ENCODE measurements at places on chromosomes 5 and 9. TPM values are rescaled to one million over a fixed set of nuclear protein-coding genes. Genes with fewer than 3 reads are reported as not detected.
A peak's percentile ranks its signal among the peaks of the same experiment; 100 is the strongest.

DNA sequence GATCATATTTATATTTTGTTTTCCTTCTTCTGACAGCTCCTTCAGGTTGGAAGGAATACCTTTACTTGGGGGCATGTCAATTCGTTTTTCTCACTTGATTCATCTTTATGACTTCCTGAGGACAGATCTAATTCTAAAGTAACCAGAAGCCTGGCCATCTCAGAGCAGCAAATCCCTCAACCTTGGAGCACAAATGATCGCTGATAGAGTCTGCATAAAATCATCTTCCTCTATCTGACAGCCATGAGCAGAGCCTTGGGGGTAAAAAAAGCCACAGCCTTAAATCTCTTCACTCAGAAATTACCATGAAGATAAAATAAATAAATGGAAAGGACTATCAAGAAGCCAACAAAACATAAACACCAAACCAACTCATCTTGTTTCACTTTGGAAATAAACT, 325.8 kb downstream of the PRR16 start:
- no peak for DNase-seq

The ADAMTS12 gene
- 3.1 TPM for total RNA-seq

DNA sequence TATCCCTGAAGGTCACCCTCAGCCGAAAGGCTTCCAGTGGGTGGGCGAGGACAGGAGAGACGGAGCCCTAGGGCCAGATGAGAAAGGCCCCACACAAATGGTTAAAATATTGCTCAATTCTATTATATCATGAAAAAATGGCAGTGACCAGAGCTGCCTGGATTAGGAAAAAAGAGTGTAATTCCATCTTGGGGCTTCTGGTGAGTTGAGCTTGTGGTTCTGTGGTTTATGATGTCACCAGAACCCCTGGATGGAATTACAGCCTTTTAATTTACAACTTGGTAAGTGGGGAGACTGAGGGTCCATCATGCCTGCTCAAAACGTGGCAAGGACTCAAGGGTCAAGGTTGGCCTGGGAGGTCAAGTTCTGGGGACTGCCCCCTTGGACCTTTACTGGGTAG, 55.5 kb upstream of the STC2 start:
- DNase-seq, result no peak

DNA sequence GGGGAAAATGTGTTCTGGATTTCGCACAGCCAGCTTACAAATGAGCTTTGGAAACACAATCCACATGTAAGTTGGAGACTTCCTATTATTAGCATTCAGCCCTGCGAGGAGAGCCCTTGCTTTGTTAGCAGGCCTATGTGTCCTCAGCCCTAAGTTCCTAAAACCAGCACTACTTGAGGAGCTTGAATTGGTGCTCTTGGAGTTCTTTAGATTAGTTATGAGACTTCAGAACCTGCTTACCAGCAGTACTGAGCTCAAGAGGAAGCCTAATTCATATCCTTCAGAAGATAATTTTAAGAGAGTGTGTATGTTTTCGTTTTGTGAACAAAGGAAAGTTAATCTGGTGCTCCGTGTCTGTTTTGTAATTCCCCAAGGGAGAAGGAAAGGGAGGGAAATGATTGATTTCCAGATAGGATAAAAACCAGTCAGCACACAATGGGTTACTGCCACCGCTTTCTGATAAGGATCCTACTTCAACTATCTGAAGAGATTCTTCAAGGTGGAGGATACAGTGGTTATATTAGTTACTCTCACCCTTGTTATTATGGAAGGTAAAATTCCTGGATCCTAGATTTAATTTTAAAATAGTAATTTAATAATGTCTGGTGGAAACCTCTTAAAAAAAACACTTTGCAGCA, 35.2 kb downstream of the PIK3R1 start:
- no peak for DNase-seq

GRCh38 chr5:134577796-134578577, 52.5 kb downstream of the JADE2 start:
- DNase-seq, result peak; percentile 31

DNA sequence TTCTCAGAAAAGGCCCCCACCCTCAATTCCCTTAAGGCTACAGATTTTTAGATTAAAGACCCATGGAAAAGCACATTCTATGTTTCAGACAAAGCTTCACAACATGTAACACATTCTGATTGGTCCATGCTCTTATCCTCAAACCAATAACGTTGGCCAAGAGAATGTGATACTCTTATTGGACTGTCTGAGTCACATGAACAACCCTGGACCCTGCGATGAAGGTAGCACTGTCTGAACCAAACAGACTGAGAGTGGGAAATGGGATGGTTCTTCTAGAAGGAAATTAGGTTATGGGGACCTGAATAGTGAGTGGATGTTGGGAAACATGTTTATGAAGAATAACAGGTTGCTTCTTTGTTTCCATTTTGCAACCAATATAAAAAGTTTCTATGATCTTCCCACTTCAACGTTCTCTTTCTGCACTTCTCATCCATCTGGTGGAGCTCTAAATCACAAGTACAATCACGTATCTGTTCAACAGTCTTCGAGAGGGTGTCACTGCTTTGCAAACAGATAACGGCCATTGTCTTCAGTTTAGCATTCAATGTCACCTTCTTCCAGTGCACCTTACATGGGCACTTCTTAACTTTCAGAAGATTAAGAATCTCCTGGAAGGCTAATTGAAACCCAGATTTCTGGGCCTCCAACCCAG, 81.6 kb downstream of the PTCH1 start:
- no peak for DNase-seq

DNA sequence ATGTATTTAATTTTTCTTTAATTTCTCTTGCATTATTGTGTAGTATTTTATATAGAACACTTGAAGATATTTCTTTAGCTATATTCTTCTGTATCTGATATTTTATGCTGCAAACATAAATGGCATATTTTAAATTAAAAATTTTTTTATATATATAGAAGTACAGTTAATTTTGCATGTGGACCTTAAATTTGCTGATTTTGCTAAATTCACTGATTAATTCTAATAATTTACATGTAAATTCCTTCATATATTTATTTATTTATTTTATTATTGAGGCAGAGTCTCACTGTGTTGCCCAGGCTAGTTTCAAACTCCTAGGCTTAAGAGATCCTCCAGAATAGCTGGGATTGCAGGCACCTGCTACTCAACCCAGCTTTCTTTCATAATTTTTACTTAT, 276.9 kb downstream of the PRR16 start:
- no peak for DNase-seq

DNA sequence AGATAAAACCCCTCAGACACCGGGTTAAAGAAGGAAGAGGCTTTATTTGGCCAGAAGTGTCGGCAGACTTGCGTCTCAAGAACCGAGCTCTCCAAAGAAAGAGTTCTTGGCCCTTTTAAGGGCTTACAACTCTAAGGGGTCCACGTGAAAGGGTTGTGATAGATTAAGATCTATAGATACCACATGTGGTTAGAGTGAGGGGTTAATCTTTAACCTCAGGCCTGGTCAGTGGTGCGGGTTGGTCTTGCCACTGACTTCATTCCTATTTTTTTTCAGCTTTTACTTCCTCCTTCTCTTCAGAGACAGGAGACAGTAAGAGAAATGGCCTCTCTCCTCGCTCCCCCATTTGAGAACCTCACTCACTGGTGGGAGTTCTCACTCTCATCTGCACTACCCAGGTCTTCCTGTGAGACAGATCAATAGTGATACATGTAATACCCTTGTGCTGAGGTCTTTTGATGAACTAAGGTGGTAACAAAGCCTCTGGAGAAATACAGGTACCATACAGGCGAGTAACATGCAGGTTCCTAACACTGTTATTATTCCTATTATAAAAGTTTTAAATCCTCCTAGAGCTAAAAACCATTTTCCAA, 52.4 kb upstream of the COX7C start:
- no peak for DNase-seq

The CCDC69 gene
- 128 TPM for total RNA-seq

DNA sequence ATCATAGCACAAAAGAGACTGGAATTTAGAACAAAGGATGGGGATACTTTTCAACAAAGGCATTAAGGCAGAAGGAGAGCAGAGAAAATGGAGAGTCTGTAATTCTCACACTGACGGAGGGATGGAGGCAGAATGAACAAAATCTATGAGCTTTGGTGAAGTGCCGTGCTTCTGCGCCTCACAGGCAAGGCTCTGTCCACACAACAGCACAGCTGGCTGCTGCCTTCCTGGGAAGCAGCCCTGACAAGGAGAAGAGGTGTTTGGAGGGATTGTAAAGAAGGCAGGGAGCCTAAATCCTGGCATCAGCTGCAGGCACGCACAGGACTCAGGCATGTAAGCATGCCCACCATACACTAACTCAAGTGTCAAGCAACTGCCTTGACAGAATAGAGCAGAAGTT, 485.2 kb upstream of the KIF2A start:
- DNase-seq, result no peak

The SHROOM1 gene
- 2.2 TPM for total RNA-seq

DNA sequence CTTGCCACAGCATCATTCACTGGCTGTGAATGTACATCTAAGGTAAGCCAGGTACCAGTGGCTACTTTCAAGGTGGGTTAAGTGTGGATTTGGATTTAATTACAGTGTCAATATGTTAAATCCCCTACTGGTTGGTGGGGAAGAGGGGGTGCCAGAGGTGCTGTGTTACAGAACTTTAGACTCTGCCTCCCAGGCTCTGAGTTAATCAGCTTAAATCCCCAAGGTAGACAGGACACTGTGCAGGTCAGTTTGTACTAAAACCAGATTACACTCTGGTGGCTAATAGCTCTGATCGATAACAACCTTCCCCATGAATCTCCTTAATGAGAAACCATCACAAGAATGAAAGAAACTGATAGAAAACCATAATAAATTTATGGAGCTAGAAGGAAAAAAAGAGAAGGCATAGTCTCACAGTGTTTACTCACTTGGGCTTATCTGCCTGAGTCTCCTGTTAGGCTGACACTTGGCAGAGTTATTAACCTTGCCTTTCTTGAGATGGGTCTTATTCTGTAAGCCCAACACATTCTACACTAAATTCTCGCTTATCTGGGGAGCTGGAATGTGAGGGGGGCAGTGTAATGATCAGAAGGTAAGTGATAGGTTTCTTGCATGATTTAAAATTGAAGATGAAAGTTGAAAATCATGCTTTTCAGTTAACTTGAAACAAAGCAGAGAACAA, 106.8 kb downstream of the LMNB1 start:
- DNase-seq, result no peak

DNA sequence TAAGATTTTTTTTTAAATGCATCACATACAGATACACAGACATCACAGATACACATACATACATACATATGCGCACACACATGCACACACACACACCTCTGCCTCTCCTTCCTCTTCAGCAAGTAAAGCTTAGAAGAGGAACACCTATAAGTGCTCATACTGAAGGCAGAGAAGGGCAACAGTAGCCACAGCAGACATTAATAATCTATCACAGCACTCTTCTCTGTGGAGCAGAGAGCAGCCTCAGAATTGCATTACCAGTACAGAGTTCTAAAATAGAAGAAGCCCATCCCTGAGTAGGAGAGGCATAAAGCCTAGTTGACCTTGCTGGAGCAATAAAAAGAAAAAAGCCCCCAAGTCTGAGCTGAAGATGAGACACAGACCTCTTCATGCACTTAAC, 110.6 kb downstream of the MLLT3 start:
- DNase-seq, result no peak

- no peak for DNase-seq
These were observed at the start of gene PCDHB1 for GRCh38 chr5:141050622-141051520. PCDHB1 (plus strand) TSS chr5:141051374; CDS start chr5:141051471, 97 bp downstream.

The WHRN gene
- 0.18 TPM for total RNA-seq

- no peak for DNase-seq
These were observed 14.7 kb downstream of the SLC45A2 start for GRCh38 chr5:33969572-33970452.

- no peak for DNase-seq
These were observed 653 bp downstream of the LHX3 start for GRCh38 chr9:136204145-136204805.
